ENCODE measurements at places on chromosomes 16 and 17.

GRCh38 chr17:39335704-39336223, 65.7 kb downstream of the FBXL20 start:
- no peak for DNase-seq

DNA sequence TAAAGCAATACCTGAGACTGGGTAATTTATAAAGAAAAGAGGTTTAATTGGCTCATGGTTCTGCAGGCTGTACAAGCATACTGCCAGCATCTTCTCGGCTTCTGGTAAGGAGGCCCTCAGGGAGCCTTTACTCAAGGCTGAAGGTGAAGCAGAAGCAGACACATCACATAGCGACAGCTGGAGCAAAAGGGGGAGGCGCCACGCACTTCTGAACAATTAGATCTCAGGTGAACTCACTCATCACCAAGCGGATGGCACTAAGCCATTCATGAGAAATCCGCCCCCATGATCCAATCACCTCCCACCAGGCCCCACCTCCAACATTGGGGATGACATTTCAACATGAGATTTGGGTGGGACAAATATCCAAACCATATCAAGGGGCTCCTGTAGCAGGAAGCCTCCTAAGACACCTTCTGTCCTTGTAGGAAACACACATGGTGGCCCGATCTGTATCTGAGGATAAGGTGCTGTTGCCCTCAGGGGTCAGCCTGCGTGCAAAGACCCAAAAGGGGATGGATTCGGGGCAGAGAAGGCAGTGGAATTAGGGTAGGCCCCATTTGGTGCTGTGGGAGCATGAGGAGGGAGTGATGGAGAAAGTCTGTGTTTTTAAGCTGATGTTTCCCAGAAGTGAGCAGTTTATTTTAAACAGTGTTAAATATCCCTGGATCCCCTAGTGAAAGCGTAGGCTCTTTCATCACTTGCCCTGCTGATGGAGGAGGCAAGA, 23.0 kb downstream of the IL21R start:
- no peak for DNase-seq

- no peak for DNase-seq
Observed at GRCh38 chr16:2836646-2837508, 6.8 kb downstream of the ZG16B start.

DNA sequence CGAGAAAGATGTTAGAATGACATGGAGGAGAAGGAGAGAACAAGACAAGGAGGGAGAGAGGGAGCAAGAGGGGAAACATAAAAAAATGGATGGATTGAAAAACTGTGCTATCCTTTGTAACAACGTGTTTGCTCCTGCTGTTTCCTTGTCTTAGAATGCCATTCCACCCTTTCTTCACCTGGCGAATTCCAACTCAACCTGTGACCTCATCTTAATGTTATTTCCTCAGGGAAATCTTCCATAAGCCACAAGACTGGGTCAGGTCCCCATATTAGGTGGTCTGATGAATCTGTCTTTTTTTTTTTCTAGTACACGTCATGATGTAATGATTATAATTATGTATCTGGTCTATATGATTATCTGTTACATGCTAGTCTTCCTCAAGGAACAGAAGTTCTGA, 195.0 kb upstream of the MAF start:
- no peak for DNase-seq

GRCh38 chr16:72877374-72878028, 170.4 kb downstream of the ZFHX3 start:
- DNase-seq, result peak; percentile 18

GRCh38 chr17:65678546-65678945, 117.1 kb upstream of the AXIN2 start:
- DNase-seq, result no peak

GRCh38 chr17:44850025-44850424, 2.3 kb downstream of the HIGD1B start:
- no peak for DNase-seq

- no peak for DNase-seq
Observed at GRCh38 chr17:15973834-15974233, 25.7 kb downstream of the ZSWIM7 start.

GRCh38 chr16:79261481-79261940, 339.0 kb downstream of the MAF start:
- no peak for DNase-seq

GRCh38 chr16:61617219-61617783, 418.9 kb downstream of the CDH8 start:
- DNase-seq, result no peak

DNA sequence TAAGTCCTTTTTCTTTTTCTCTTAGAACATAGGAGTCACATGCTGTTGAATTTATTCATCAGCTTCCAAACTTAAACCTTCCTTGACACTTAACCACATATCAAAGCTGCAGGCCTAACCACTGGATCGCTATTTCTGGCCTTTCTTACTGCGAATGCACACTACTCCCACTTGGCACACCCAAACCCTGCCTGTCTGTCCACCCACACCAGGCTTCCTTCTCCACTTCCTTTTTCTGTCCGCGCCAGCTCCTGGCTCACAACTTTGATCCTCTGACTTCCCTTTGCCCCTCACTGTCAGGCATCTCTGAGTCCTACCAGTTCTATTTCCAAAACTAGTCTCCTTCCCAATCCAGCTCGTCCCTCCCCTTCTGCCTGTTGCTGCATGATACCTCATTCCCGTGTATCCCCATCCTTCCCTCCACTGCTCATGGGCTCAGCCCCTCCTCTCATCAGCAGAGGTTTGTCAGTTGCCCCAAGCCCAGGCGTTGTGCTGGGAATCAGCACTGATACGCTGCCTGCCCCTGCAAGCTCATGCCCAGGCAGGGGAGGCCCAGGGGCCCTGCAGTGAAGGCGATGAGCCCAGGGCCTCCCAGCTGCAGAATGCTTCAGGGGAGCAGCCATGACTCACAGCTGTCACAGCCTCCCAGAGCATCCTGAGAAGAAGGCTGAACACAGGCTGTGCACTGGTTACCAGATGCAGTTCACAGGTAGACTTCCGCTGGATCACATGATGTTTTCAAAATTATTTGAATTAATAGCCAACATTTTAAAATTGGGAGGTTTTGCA, 179.8 kb downstream of the KATNIP start:
- no peak for DNase-seq

- DNase-seq, result no peak
Observed at GRCh38 chr17:66441101-66441661, 138.8 kb downstream of the PRKCA start.

DNA sequence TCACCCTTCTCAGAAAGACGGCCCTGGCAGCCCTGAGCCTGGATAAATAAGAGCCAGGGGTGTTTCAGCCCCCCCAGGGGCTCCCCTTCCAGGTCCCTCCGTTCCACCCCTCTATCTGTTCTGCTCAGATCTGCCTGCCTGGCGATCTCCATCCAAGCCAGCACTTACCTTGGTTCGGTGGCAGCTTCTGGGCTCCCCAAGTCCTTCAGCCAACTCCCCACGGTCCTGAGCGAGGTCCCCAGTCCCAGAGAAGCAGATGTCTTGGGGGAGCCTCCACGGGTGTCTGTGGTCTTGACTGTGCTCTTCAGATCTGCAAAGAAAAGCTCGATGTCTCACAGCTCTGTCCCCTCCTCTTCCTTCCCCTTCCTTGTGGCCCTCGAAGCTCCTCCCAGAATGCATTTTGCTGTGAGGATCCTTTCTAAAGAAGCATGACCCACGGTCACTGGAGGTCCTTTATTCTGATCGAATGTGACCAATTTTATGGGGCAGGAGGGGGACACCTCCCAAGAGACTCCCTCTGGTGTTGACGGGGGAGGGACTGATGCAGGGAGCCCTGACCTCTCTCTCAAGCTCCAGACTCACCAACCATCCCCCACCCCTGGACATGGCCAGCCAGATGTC, at the start of gene PIK3R6:
Gene PIK3R6 (minus strand): TSS at position 314 of the 621 bp plus-strand sequence. CDS start 17,880 bp downstream, outside the sequence.
- DNase-seq, result no peak

DNA sequence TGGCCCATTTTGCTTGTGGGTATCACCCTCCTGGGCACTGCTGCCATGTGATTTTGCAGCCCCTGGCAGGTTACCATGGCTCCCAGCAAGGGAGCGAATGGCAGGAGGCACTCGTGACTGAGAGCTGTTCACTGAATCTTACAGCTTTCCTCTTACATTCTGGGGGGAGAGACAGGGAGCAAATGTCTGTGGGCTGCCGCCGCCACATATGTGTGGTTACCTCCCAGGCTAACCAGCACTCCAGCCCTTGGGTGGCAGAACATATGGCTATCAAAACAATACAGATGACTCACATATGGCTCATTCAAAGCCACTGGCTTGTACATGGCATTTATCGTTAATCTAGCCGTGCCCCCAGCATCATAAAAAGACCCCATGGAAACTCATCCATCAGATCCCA, 19.8 kb downstream of the GTF3C1 start:
- peak; percentile 32 for DNase-seq

GRCh38 chr16:68724797-68725196, 12.3 kb upstream of the CDH1 start:
- DNase-seq, result no peak

DNA sequence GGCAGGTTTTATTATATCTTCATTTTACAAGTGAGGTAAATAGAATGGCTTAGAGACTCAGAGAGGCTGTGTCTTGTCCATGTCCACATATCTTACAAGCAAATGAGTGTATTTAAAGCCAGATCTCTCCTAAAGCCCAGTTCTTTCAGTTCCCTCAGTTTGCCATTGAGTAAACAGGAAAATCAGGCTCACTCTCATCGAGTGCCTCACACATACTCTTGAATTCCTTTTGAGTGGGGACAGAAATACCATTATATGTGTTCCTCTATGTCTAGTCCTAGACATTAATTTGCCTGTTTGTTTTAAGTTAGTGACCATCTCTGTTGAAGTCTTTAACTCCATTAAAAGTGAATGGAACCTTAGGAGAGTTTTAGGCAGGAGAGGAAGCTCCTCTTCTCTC, 40.1 kb downstream of the BPTF start:
- no peak for DNase-seq

DNA sequence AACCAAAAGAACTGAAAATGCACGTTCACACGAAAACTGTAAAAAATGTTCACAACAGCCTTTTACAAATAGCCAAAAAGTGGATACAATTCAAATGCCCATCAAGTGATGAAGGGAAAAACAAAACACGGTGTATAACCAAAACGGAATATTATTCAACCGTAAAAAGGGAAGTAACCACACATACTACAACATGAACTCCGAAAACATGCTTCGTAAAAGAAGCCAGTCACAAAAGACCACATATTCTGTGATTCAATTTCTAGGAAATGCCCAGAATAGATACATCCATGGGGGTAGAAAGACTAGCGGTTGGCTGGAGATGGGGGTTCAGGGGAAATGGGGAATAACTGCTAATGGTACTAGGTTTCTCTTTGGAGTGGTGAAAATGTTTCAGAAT, 81.5 kb upstream of the TRAP1 start:
- DNase-seq, result no peak

GRCh38 chr17:35315283-35315682, 58.1 kb downstream of the SLFN11 start:
- DNase-seq, result peak; percentile 86

GRCh38 chr17:76351526-76352071, 2.1 kb downstream of the PRPSAP1 start:
- no peak for DNase-seq

DNA sequence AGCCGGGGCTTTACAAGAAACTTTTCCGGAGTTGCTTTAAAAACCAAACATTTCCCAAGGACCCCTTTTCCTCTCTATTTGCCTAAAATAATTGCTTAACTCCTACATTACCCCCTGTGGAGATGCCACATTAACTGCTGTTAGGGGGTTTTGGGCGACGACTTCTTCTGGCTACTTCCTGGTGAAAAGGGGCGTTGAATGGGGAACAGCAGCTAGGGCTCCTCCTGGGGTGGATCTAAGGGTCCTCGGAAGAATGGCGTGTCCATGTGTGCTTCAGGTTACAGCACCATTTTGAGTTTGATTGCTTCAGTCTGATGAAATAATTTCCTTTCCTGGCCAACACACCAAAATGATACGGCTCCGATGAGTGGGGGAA, 22.0 kb downstream of the ABCC1 start:
- DNase-seq, result no peak

DNA sequence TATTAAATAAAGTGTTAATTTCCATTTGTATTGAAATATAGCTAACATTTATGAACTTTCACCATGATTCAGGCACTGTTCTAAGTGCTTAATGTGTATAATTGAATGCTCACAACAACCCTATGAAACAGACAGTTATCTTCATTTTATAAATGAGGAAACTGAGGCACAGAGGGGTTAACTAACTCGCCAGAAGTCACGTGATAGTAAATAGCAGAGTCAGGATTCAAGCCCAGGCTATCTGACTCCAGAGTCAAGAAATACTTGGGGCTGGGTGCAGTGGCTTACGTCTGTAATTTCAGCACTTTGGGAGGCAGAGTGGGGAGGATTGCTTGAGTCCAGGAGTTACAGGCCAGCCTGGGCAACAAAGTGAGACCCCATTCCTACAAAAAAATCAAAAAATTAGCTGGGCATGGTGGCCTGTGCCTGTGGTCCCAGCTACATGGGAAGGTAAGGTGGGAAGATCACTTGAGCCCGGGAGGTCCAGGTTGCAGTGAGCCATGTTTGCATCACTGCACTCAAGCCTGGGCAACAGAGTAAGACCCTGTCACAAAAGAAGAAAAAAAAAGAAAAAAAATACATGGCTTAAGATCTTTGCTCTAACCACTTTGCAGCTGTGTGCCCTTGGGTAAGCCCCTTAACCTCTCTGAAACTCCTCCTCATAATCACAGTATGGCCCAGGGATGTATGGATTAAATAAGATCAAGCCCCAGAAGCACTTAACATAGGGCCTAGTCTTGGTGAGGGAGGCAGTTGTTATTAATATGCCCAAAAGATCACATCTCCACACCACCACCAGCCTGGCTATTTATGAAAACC, 29.0 kb downstream of the WSB1 start:
- no peak for DNase-seq

GRCh38 chr17:45296003-45296832, 20.6 kb downstream of the MAP3K14 start:
- no peak for DNase-seq

DNA sequence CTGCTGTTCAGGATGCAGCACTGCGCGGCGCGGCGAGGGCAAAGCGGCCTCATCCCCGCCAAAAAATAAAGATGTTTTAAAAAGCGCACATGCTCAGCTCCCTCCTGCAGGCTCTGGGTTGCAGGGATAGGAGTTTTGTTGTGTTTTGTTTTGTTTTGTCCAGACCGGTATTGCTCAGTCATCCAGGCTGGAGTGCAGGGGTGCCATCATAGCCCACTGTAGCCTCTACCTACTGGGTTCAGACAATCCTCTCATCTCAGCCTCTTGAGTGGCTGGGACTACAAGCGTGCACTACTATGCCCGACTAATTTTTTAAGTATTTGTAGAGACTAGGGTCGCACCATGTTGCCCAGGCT, 636 bp downstream of the WWOX start:
- DNase-seq, result no peak

All from fibroblast of skin of left biceps (primary cell).